ENCODE measurements at places on chromosomes 7 and 10.

GRCh38 chr10:102001435-102002068 lies 54.4 kb downstream of the ARMH3 start:
- peak; percentile 24 for DNase-seq

GRCh38 chr10:50373821-50374501 lies 122.6 kb upstream of the ASAH2 start:
- peak; percentile 15 for DNase-seq

GRCh38 chr7:12436896-12437535 lies 33.4 kb upstream of the VWDE start:
- peak; percentile 26 for DNase-seq

- DNase-seq, result no peak
Observed at GRCh38 chr10:5615316-5615715, 51.1 kb downstream of the ASB13 start.

DNA sequence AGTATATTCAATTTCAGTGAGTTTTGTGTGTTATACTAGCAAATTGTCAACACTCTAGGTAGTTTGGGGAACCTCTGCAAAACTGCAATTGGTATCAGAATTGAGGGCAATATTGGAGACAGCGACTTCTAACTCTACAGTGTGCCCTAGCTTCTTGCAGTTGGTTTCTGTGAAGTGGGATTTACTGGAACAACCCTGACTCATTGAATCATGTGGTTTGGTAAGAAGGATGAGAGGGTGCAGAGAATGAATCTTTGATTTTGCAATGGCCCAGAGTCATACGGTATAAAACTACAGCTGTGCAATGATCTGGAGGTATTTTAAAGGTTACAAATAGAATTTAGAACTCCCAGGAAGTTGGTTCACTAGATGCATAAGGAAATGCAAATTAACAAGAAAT lies 129.1 kb upstream of the PPP1R3A start:
- DNase-seq, result peak; percentile 92

- DNase-seq, result peak; percentile 34
Observed at GRCh38 chr10:74194545-74194944, 43.5 kb downstream of the ADK start.

GRCh38 chr7:129471402-129471827 lies 30.9 kb upstream of the SMKR1 start:
- DNase-seq, result no peak

- DNase-seq, result no peak
Observed at GRCh38 chr7:156638443-156639077, 2.0 kb upstream of the RNF32 start.

- no peak for DNase-seq
Observed at GRCh38 chr10:78912361-78913218, 156.2 kb upstream of the ZMIZ1 start.

Measured in amniotic epithelial cell (primary cell).